ENCODE measurements at places on chromosomes 5 and 9.

GRCh38 chr9:87546704-87547103, 49.0 kb downstream of the DAPK1 start:
- DNase-seq, result no peak

- DNase-seq, result no peak
These were observed 4.4 kb upstream of the FOXE1 start for GRCh38 chr9:97848480-97849237.

DNA sequence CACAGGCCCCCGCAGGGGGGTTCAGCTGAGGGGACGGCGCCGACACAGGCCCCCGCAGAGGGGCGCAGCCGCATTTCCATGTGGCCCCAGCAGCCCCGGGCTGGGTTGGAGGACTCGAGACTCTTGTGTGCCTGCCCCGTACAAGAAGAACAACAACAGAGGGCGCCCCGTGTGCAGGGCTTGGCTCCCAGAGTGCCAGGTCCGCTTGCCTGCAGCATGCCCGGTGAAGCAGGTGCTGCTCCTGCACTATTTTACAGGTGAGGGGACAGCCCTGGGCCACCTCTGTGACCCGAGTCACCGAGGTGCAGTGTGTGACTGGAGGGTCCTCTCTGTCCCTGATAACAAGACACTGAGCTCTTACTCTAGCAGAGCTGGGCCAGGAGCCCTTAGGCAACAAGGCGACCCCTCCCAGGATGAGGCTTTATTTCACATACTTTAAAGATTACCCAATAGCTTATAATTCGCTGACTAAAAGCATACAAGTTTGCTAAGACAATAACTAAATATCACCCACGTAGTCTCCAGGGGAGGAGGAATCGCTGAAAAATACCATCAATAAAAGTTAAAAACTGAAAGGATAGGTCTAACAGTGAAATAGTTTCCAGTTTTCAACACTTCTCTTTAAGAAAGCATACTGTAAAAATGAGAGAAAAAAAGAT, 41.7 kb upstream of the SLC9A3 start:
- no peak for DNase-seq

GRCh38 chr9:98218562-98219363, 26.3 kb upstream of the CORO2A start:
- no peak for DNase-seq

- no peak for DNase-seq
These were observed 104.1 kb downstream of the CRB2 start for GRCh38 chr9:123460091-123460490.

DNA sequence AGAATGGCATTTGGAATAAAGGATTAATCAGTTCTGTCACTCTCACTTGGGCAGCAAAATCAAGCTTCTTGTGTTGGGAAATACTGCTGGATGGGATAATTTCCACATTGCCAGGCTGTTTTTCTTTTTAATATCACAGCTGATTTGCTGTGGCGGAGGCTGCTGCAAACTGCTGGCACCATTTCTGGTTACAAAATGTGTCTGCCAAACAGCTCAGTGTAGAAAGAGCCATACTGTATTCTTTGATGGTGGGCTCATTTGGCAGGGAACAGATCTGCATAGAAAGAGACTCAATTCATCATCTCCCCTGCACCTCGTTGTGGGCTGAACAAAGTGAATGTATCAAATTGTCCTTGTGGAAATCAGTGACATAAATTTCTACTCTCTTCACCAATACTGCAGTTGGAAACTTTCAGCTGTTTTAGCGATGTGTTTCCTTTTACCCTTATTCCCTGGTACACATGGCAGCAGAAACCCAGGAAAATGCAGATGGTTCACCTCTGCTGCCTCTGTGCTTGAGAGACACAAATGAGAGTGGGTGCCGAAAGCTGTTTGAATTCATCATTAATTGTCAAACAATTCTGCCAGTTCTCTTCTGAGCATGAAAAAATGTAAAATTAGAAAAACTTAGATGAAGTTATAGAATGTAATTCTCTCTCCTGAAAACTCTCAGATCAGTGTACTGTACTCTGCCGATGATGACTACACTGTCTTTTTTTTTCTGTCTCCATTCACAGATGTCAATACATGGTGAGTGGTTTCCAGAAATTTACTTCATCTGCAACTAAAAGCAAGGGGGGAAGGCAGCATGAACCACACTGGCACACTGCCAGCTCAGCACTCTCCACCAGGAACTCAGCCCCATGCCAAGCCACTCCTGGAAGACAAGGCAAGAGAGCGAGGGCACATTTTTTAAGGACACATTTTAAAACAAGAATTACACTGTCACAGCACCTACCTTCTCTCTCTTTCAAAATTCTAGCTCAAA, 75.0 kb downstream of the HMHB1 start:
- no peak for DNase-seq

DNA sequence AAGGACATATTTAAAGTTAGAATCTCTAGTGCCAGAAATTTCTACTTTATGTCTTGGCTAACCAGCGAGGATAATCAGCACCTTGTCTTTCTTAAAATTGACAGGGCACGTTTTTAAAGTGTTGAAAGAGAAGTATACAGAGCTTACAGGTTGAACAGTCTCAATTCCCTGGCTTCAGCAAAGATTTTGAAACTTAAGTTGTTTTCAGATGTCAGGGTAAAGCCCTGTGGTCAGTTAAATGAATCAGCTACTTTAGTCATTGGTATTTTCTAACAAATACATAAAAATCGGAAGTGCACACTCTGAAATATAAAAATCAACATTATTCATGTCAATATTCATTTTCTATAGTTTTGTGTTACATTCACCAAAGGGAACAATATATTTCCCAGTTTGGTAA, 29.1 kb downstream of the SNCAIP start:
- no peak for DNase-seq

DNA sequence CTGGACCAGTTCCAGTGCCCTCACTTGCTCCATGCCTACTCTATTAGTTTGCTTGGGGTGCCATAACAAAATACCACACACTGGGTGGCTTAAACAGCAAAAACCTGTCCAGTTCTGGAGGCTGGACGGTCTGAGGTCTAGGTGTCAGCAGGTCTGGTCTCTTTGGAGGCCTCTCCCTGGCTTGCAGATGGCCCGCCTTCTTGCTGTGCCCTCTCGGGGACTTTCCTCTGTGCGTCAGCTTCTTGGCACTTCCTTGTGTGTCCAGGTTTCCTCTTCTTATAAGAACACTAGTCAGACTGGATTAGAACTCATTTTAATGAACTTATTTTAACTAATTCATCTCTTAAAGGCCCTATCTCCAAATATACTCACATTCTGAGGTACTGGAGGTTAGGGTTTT, 97.2 kb downstream of the CARTPT start:
- DNase-seq, result no peak

GRCh38 chr5:42583322-42583721, 160.1 kb downstream of the GHR start:
- no peak for DNase-seq

GRCh38 chr9:9920425-9921060, 692.3 kb downstream of the PTPRD start:
- no peak for DNase-seq

DNA sequence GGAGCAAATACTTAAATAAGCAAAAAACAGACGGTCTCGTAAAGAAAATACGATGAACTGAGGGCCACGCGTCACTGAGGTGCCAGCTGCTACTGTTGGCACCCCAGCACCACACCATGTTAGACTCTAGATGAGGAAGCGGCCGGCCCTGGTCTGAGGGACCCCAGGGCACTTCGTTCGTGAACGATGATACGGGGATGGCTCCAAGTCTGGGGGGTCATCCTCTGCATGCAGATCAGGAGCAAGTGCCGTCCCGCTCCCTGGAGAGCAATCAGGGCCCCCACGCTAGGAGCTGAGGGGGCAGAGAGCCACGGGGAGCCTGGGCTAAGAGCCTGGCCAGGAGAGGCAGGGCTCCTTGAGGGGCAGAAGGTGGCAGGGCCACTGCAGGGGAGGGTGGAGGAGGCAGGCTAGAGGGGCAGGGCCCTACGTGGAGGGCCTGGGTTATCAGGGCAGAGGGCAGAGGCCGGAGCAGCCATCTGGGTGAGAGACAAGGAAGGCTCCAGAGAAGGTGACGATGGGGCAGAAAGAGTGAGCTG, 24.1 kb downstream of the SARDH start:
- DNase-seq, result no peak

GRCh38 chr5:83724001-83724400, 3.3 kb upstream of the HAPLN1 start:
- no peak for DNase-seq

DNA sequence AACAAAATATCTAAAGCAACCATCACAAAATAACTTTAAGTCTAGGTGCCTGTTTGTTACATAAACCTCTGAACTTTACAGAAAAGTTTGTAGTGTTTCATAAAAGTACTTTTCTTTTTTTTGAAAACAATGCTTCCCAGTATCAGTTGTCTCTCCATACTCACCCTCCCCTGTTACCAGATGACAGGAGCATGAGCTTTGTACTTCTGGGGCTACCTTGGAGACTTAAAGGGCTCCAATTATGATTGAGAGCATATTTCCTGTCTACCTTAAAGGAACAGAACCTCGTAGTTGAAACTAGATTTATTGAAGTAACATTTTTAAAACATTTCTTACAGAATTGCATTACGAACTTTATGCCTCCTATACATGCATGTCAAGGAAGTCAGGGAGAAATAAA, 55.4 kb upstream of the PPP1R2B start:
- DNase-seq, result no peak

GRCh38 chr5:134458234-134459009, 46.7 kb upstream of the CDKN2AIPNL start:
- DNase-seq, result no peak

DNA sequence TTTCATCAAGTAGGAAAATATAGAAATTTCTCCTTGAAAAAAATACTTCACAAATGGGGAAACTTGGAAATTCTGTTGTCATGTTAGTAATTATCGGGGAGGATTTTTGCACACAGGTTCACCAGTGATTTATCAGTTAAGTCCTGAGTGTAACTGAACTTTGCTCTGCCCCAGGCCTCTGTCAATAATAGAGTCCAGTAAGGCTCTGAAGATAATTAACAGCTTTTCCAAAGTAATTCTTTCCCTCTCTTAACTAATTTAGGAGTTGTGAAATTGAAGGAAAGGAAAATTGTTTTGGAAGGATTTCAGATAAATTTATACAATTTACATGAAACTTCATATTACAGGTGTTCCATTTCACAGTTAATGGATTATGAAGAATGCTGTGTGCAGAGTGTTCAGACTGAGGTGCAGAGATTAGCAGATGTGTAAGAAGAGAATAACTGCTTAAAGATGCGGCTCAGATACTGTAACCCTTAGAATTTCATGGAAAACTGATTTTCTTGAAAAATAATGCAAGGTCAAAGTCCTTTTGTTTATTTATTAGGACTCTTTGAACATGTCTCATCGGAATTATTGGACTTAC, 2.9 kb upstream of the AGXT2 start:
- DNase-seq, result no peak

GRCh38 chr5:78887384-78888118, 97.6 kb downstream of the ARSB start:
- DNase-seq, result no peak

- no peak for DNase-seq
These were observed 6.3 kb downstream of the NR2F1-AS1 start for GRCh38 chr5:93574491-93575305.

- no peak for DNase-seq
These were observed 169.8 kb upstream of the RAI14 start for GRCh38 chr5:34486160-34486848.

DNA sequence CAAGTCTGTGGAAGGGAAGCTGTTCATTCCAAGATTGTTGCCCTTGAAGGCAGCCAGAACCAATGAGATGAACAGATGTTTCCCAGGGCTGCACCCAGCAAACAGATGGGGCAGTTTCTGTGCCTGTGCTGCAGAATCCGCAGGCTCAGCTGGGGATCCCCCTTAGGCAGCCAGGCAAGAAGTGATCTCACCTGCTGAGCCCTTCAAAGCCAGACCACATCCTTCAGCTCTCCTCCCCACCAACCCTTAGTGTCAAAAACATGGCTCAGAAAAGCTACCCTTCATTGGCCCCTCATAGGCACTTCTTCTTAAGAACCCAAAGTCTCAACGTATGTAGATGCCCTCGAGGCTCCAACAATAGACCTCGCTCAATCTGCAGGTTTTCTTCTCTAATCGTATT, 626.7 kb downstream of the CCDC171 start:
- DNase-seq, result no peak

- DNase-seq, result no peak
These were observed 27.9 kb downstream of the SEMA6A start for GRCh38 chr5:116546743-116547124.

- no peak for DNase-seq
These were observed 64.3 kb downstream of the GOLM1 start for GRCh38 chr9:86034863-86035734.

DNA sequence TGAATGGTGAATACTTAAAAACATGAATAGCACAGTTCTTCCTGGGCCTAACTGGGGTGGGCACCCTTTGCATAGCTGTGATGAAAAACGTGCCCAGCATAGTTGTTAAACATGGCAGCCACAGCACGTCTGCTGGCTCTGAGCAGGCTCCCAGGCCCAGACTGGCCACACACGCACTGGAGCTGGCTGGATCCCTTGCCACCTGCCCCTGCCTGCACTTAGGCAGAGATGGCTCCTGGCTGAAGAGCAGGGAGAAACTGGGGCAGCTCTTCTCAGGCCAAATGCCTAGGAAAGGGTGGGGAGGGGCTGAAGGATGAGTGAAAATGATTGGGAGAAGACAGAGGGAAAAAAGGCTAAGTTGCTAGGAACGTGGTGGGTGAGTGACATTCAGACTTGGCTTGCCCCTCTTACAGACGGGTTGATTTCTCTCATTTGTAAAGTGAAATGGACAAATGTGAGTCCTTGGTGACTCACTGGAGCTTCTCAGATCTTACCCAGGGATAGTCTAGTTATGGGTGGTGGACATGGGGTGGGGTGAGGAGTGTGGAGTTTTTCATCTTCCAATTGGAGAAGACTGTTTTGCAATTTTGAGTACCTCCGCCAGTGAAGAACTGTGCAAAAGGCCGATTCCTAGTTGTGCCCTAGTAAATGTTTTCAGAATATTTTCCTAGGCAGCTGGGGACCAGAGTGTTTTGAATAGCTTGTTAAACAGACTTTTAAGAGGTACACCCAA, 42.4 kb downstream of the TRIO start:
- no peak for DNase-seq

DNA sequence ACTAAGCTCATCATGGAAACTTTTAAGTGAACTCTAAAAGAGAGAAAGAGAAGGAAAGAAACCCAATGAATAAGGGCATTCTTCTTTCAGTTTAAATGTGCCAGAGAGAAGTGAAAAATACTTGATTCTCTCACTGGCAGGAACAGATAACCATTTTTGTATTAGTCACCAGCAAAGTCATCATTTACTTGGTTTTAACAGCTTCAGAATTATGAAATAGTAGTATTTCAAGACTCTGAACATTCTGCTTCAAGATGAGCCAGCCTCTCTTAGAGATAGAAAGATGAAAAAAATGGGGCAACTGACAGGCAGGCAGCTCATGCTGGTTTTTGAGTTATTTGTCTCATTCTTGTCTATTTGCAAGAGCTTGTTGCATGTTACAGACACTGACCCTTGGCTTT, 103.5 kb downstream of the GCNT1 start:
- DNase-seq, result peak; percentile 44

- DNase-seq, result no peak
These were observed 1.0 kb downstream of the RABL6 start for GRCh38 chr9:136808806-136809158.

- DNase-seq, result no peak
These were observed 416.6 kb downstream of the ARHGEF28 start for GRCh38 chr5:74042559-74042958.

- no peak for DNase-seq
These were observed 39.3 kb upstream of the RAD23B start for GRCh38 chr9:107243742-107244141.
